ENCODE measurements at places on chromosomes 3 and 15. TPM values are rescaled to one million over a fixed set of nuclear protein-coding genes. Genes with fewer than 3 reads are reported as not detected.

OCA2 gene
- total RNA-seq: not detected

MAPK6 gene
- total RNA-seq: 56.0 TPM

CPNE9 gene
- total RNA-seq: not detected

POC1A gene
- total RNA-seq: 3.1 TPM

CYFIP1 gene
- 63.9 TPM for total RNA-seq

GPR149 gene
- total RNA-seq: not detected

IQCF5 gene
- not detected for total RNA-seq

SCN11A gene
- under 0.01 TPM for total RNA-seq
